ENCODE measurements at places on chromosomes 4 and X.

DNA sequence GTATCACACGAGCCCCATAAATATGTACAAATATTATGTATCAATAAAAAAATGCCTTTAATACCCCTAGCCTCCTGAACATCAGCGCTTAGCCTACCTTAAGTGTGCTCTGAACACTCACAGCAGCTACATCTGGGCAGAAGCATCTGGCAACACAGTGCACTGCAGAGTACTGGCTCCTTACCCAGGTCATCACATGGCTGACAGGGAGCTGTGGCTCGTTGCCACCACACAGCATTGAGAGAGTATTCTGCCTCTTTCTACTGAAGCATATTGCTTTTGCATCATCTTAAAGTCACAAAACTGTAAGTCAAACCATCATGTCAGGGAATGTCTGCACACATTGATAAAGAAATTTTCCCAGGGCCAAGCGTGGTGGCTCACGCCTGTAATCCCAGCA lies 55.2 kb downstream of the TRIML1 start:
- no peak overlapping the region for H3K4me3 ChIP-seq
- H3K27me3 ChIP-seq = no peaks in the 10 kb centered on the region
- H3K4me1 ChIP-seq = peaks cover 10% of the 10 kb centered on the region
- no peak overlapping the region for H3K27ac ChIP-seq
- H3K36me3 ChIP-seq = no peaks in the 10 kb centered on the region

DNA sequence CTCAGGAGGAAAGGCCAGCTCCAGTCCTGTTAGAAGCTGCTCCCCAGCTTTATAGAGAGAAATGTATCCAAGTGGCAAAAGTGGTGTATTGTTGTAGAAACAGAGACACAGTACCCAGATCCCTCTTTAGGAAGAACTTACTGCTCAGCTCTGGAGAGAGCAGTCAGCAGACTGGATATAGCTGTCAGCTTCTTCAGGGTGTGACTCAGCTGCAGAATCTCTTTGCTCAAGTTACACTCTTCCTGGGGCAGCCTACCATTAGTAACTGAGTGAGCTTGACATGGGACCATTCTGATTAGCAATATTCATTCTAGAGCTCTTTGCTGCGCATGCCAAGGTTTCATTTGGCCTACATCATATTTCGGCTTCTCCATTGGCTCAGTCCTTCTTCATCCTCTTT lies 40.5 kb downstream of the ATP1B4 start:
- no peaks in the 10 kb centered on the region for H3K4me1 ChIP-seq
- H3K27ac ChIP-seq = no peak overlapping the region
- H3K27me3 ChIP-seq = no peaks in the 10 kb centered on the region
- no peak overlapping the region for H3K4me3 ChIP-seq
- no peaks in the 10 kb centered on the region for H3K36me3 ChIP-seq

DNA sequence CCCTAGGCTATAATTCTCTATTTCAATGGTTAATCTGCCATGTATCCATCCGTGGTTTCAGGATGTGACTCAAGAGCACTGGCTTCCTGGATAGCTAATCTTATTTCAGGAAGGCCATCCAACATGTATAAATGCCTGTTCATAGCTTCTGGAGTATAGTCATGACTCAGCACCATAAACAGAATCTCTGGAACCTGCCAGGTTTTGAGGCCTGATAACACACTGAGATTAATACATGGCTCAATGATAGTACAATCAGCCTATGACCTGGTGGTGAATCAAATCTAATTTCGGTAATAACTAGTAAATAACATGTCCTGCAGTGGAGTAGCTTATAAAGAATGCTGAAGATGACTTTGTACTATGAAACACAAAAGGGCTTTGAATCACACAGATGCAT lies 5.7 kb upstream of the IL13RA2 start:
- peak overlapping the region; percentile 8 for H3K27ac ChIP-seq
- H3K4me3 ChIP-seq = no peak overlapping the region
- no peaks in the 10 kb centered on the region for H3K36me3 ChIP-seq
- DNase-seq = peak; percentile 62
- H3K4me1 ChIP-seq = peaks cover 6% of the 10 kb centered on the region

DNA sequence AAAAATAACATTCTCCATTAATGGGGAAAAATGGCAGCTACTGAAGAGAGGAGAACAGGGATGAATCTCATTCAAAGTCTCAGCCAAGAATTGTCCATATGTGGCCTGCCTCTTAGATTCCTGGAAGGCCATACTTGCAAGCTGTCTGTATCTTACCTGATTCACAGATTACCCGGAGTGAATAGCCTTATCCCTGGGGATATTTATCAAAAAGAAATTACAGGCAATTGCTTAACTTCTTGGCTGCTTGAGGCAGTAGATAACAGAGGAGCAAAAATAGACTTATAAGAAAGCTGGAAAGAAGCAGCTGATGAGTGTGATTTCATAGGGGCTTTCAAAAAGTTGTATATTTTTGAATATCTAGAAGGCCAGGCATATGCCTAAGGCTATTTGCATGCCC lies 68.8 kb upstream of the PPP1R2C start:
- H3K4me1 ChIP-seq = no peaks in the 10 kb centered on the region
- no peaks in the 10 kb centered on the region for H3K36me3 ChIP-seq
- H3K27me3 ChIP-seq = no peaks in the 10 kb centered on the region
- H3K27ac ChIP-seq = no peak overlapping the region

- H3K36me3 ChIP-seq = no peaks in the 10 kb centered on the region
- no peak overlapping the region for H3K27ac ChIP-seq
- peaks cover 45% of the 10 kb centered on the region for H3K27me3 ChIP-seq
Measured at GRCh38 chr4:186554539-186554913, 841 bp downstream of the MTNR1A start.

GRCh38 chrX:110414679-110415439 lies 56.2 kb downstream of the RTL9 start:
- H3K27me3 ChIP-seq = no peaks in the 10 kb centered on the region
- no peak for DNase-seq
- peak overlapping the region; percentile 85 for H3K27ac ChIP-seq
- no peaks in the 10 kb centered on the region for H3K36me3 ChIP-seq
- H3K4me1 ChIP-seq = peaks cover 33% of the 10 kb centered on the region

GRCh38 chr4:6767386-6767747 lies 15.2 kb upstream of the KIAA0232 start:
- H3K27me3 ChIP-seq = peaks cover 15% of the 10 kb centered on the region
- no peaks in the 10 kb centered on the region for H3K36me3 ChIP-seq
- H3K27ac ChIP-seq = no peak overlapping the region
- H3K4me3 ChIP-seq = no peak overlapping the region
- H3K4me1 ChIP-seq = peaks cover 19% of the 10 kb centered on the region

DNA sequence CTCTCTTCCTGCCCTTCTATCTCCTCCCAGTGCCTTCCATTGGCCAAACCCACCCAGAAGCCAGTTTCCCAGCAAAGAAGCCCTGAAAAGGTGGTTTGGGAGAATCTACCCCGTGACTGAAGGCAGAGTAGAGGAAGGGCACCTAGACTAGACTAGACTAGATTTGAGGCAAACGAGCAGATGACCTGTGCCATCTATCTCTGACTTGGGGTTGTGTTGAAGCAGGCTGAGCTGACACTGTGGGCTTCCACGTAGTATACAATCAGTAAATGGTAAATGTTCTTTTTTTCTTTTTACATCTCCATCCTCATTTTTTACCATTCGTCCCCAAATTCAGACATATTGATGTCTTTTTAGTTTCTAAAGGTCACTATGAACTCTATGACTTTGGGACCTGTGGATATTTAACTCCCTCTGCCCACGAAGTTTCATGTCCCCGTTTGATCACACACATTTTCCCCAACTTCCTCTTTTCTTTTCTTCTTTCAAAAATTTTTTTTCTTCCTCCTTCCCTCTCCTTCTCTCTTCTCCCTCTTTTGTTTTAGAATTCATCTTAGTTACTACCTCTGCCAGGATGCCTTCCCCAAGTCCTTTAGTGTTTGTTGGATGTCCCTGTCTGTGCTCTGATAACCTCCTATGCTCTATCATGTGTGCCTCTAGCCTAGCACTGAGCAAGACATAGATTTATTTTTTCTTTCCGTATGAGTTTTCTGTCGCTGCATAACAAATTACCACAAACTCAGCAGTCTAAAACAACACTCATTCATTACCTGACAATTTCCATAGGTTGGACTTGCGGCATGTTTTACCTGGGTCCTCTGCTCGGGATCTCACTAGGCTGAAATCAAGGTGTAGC lies 6.2 kb upstream of the AFF1 start:
- peaks cover 32% of the 10 kb centered on the region for H3K4me1 ChIP-seq
- H3K27me3 ChIP-seq = no peaks in the 10 kb centered on the region
- H3K27ac ChIP-seq = peak overlapping the region; percentile 77
- H3K4me3 ChIP-seq = no peak overlapping the region
- no peak for DNase-seq

Data from osteoblast (primary cell).